Inflammatory macrophage treated with lipopolysaccharide for 4 hours (primary cell): ENCODE measurements at places on chromosomes 7 and 10.

DNA sequence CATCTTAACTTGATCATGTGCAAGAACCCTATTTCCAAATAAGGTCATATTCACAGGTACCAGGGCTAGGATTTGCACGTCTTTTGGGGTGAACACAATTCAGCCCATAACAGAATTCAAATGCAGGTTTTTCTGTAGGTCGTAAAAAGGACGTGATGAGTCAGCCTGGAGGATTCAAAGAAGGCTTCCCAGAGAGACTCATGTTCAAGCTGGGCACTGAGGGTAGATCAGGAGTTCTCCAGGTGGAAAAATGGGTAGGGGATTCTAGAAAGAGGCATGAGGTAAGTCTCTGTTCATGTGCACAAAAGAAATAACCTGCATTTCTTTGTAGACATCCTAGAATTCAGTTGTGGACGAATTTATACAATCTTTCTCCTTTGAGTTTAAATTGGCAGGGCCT is 160.4 kb downstream of the RPS24 start:
- DNase-seq = no peak

DNA sequence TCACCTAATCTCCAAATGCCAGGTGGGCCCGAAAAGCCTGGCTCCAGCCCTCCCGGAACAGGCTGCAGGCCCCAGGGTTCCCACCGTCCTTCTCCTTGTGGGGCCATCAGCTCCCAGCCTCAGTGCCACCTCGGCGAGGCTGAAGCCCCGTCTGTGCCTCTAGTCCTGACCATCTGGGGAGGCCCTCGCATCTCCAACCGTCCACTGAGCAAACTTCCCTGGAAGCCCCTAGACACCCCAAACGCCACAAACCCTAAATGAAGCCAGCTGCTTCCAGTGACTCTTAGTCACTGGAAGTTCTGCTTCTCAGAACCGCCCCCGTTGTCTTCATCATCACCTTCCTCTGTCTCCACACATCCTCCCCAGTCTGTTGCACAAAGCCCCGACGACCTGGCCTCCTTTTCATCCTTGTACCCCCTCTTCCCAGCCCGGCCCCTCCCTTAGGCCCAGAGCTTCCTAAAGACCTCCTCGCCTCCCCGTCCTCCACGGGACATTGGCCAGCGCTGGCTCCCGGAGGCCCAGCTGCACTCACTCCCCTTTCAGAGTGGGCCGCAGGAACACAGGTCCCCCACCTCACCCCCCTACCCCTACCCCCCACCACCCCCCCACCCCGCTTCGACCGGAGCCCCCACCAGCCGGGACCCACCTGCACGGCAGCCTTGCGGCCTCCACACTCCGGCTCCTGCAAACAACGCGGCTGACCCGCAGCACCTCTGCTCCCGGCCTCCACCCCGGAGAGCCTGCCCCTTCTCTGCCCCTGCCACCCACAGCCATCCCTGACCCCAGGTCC is 1.1 kb upstream of the DIP2C start:
- no peak for DNase-seq

- DNase-seq = no peak
Observed at GRCh38 chr7:135490783-135491182, 19.1 kb downstream of the CNOT4 start.

DNA sequence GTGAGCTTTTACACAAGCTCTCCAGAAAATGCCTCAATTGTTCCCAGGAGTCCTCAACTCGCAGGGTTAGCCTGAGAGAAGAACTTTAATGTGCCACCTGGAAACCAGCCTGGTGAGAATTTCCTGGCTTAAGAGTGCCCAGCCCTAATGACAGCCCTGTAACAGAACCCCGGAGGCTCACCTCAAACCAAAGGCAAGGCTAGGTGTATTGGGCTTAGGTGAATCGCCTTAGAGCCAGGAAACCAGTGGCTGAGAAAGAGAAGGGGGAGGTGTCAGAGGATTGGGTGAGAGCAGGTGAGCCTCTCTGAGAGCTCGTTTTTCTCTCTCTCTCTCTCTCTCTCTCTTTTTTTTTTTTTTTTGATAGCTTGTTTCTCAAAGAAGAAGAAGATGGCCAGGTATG is 7.3 kb downstream of the OCM2 start:
- DNase-seq = no peak

- DNase-seq = no peak
Observed at GRCh38 chr10:13437026-13437555, 89.0 kb upstream of the SEPHS1 start.

DNA sequence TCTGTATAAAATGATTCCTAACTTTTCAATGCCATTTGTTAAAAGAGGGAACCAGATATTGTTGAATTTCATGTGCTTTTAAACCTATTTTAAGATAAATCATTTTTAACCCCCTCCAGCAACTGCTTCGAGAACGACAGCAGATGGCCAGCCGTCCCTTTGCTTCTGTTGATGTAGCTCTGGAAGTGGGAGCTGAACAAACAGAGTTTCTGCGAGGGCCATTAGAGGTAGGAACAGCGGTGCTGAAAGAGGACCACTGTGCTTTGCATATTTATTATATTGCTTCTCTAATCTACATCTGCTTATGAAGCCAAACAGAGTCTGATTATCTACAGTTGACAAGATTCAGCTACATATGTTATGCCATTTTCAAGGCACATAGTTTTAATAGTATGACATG is 545.9 kb downstream of the GFRA1 start:
- DNase-seq = no peak

DNA sequence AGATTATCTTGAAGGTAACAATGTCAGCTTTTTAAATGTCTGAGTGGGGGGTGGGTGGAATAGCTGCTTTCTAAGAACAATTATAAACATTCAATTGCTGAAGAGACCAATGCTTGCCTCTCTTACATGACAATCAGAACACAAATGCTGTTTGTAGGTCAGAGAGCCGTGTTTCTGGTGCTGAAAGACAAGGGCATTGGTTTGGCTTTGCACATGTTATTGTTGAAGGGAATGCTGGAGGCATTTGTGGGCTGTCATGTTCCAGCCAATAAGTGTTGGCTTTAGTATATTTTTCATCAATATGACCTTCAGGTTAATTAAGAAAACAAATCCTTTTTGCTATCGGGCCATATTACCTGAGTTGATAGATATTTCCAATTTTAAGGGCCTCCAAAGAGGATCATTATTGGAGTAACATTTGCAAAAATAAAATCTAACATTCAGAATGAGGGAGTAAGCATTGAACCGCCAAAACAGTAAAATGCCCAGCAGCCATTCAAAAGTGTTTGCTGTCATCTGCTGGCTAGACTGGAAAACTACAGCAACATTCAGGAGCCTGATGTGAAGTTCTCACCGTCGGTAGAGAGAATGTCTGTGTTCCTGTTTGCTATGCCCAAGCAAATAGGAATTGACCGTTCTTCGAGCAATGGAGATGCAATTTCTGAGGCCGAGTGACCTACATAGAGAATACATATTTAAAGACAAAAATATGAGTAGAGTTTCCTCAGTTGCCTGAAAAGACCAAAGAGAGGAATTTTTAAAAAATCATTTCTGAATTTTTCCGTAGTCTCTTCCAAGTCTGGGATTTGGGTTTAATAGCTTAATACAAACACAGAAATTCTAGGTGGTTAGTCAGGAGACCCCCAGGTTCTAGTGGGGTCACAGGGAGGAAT is 118.9 kb downstream of the APBB1IP start:
- peak; percentile 46 for DNase-seq

DNA sequence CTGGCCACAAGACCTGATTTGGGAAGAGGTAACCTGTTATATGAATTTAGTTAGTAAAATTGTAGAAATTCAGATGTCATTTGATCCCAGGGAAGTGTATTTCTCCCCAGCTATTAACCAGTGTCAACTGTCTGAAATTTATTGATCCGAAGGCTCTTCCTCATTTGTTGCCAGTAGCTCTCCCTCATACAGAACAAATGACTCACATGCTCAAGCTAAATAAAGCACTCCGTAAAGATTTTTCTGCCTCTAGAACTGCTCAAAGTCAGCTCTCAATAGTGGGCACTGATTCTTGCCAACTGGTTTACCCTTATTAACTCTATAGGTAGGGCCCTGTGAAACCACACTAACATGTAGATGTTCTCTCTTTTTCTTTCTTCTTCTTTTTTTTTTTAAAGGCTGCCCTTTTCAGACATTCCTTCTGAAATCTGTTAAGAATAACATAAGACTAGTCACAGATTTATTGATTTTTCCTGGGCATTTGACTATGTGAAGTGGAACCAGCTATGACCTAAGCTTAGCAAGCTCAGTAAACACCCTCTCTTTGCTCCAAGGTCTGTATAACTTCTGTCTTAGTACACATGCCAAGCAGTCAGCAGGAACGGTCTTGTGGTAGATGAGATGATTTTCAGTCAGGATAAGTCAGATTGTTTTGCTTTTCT is 21.8 kb downstream of the RPA3 start:
- DNase-seq = no peak

DNA sequence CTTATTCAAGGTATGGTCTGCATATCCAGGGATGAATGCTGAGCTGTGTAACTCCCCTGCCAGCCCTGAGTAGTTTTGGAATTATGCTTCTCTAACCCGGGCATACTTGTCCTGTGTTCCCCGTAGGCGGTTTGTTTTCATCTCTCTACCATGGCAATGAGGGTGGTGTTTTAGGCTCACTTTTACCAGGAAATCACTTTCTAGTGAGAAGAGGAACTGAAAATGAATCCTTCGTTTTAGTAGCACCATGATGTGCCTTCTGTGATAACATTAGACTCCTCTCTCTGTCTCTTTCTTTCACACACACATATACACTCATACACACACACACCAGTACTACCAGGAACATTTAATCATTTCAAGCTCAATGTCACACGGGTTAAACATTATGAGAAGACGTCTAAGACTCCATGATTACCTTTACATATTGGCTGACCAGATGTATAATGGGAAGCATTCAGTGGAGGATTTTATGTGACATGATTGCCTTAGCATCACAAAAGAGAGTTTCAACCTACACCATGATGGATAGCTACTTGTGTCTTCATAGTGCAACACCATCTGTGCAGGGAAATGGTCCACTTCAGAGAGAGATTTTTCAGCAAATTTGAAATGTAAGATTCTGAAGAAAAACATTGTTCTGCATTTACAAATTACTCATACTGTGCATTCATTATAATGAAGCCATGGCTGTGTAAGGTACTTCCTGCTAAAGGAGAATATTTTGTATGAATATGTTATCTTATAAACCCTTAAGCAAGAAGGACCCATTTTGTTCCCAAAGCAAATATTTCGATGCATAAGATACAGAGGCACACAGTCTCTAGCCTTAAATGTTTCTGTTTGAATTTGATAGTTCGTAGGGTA is 31.0 kb upstream of the PFKP start:
- peak; percentile 86 for DNase-seq

DNA sequence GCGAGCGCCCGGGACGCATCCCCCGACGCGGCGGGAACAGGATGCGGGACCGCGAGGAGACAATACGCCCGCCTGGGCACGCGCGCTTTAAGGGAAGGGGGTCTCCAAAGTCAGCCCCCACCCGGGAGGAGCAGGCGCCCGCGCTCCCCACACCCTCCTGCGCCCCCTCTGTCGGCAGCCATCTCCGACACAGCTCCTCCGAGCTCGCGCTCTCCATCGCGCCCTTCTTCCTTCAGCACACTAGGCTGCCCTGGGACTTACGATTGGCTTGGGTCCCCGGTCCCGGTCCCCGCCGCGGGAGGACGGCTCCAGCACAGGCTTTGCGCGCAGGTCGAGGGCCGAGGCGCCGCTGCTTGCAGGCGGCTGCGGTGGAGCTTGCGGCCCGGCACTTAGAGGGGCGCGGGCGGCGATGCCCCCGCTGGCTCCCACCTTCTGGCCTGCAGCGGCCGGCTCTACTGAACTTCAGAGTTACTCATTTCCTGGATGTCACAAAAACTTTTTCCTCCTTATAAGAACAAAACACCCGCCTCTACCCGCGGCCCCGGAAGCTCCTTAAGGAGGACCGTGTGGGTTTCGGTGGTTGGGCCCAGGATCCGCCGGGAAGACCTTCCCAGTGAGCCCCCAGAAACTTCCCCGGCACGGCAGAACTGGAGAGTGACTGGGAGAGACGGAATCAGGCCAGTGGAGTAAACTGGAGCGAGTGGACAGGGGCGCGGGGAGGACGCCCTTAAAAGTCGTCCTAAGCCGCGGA is at the start of gene ITPRIP:
ITPRIP (minus strand) TSS at position 481 of the 751 bp plus-strand sequence. CDS start 22,414 bp downstream, outside the sequence.
- DNase-seq = peak; percentile 89

DNA sequence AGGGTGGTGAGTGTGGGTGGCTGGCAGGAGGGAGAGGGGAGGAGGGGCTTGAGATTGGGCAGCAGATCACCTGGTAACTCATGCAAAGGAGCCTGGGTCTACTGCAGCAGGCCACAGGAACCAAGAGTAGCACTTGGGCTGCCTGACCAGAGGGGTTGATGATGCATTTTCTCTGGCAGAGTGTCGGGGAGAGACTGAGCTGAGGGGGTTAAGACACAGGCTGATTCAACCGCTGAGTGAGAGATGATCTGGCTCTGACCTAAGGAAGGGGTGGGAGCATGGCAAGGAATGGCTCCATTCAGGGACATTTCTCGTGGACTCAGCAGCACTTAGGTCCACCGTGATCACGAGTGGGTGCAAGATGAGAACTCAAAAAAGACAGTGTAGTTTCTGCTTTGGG is 115.5 kb upstream of the STK17A start:
- no peak for DNase-seq

GRCh38 chr10:48691812-48692528 is 7.3 kb downstream of the WDFY4 start:
- no peak for DNase-seq

DNA sequence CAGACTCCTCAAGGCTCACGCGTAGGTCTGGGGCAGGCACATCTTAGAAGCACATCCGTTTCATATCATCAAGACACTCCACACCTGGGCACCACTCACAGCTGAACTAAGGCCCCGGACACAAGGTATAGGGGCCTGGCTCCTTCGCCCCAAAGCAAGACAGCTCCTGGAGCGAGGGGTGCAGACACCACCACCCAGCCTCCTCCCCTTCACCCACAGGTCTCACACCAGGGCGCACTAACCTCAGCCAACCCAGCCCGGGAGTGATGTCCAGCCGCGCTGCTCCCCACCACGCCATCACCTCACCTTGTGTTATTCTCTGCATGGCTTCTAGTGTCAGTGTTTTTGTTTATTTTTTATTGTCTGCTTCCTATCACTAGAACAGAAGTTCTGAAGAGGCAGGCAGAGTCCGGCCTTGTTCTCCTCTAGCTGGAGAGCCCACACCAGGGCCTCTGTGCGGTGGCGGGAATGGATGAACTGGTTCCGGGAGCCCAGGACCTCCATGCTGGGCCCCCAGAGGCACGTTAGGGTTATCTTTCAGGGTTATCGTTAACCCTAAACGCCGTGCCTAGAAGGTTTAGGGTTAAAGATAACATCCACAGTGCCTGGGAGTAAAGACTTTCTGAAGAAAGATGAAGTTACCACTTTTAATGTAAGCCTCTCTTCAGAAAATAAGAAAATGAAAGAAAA is 21.8 kb downstream of the BRI3 start:
- no peak for DNase-seq

GRCh38 chr10:124725171-124725631 is 19.0 kb downstream of the FAM53B start:
- DNase-seq = no peak
